Gastroesophageal sphincter (tissue), 4 donors: ENCODE measurements at places on chromosomes 3 and 15. TPM values are rescaled to one million over a fixed set of nuclear protein-coding genes. Genes with fewer than 3 reads are reported as not detected.

The FGD5 gene
- total RNA-seq: 17.9 TPM

The CEMIP gene
- 0.35 TPM for total RNA-seq

The OR5K4 gene
- total RNA-seq: not detected

The LYZL4 gene
- total RNA-seq: not detected

The KLF15 gene
- 69.5 TPM for total RNA-seq

The DNASE1L3 gene
- total RNA-seq: 0.58 TPM

The PLSCR4 gene
- 61.6 TPM for total RNA-seq

The SEMA3G gene
- total RNA-seq: 6.7 TPM

The MED12L gene
- 0.27 TPM for total RNA-seq

The TUSC7 gene
- total RNA-seq: not detected

The MESP2 gene
- total RNA-seq: not detected

The DCLK3 gene
- 0.62 TPM for total RNA-seq

The TTLL13 gene
- 0.54 TPM for total RNA-seq

The ZBED2 gene
- 0.20 TPM for total RNA-seq

The FRMD5 gene
- 1.2 TPM for total RNA-seq

The SLC38A3 gene
- 0.35 TPM for total RNA-seq

The C3orf18 gene
- total RNA-seq: 9.7 TPM

The INSYN1 gene
- total RNA-seq: 17.6 TPM

The GHSR gene
- total RNA-seq: not detected

The NT5DC2 gene
- total RNA-seq: 26.3 TPM

The ZIC1 gene
- not detected for total RNA-seq

The TSEN2 gene
- 26.7 TPM for total RNA-seq

The SPG21 gene
- total RNA-seq: 94.9 TPM

The PPARG gene
- 11.7 TPM for total RNA-seq

The PDZRN3 gene
- 242 TPM for total RNA-seq
